Right renal pelvis (tissue), 4 donors: ENCODE measurements at places on chromosomes 1 and 21. TPM values are rescaled to one million over a fixed set of nuclear protein-coding genes. Genes with fewer than 3 reads are reported as not detected.

DNA sequence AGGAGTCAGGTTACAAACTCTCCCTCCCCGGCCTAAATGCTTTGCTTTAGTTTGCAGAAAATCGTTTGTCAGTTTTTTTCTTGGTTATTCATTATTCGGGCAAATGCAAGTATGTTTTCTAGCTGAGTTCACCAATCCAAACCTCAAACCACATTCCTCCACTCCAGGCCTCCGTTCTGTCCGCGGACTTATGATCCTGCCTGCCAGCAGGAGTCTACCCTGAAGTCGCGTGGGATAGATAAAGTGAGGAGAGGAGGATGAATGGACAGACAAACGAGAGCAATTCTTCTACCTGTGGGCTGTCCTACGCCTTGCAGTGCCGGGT lies 1.3 kb downstream of the ADAMTS1 start:
- DNase-seq, result peak; percentile 43

DNA sequence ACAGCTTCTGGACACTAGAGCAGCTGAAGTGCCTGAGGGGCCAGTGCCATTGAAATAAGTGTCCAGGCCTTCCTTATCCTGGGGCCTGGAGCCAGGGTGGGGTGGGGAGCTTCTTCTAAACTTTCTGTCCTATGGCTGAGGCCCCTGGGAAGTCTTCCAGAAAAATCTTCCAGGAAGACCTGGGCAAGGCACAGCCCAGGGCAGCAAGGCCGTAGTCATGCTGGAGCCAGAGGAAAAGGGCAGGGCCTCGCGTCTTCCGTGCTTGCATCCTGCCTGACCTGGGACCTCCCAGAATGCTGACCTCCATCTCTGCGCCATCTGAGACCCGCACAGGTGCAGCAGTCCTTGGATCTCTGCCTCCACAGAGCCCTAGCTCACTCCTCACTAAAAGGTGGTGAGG lies 96.7 kb upstream of the SLC44A3 start:
- no peak for DNase-seq

DNA sequence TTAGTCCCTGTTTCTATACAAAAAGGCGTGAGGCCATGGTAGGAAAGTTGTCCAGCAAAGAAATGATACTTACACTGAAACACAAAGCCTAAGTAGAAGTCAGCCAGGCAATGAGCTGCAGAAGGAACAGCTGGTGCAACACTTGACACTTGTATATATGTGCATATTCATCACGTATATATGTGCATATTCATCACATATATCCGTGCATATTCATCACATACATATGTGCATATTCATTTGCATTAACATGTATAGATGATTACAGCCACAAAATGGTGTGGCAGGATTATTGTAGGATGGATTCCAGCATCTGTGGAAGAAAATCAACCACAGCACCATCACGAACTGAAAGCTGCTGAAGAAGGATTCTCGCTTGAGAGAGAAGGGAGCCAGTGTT lies 189.0 kb upstream of the RGS18 start:
- DNase-seq, result no peak

DNA sequence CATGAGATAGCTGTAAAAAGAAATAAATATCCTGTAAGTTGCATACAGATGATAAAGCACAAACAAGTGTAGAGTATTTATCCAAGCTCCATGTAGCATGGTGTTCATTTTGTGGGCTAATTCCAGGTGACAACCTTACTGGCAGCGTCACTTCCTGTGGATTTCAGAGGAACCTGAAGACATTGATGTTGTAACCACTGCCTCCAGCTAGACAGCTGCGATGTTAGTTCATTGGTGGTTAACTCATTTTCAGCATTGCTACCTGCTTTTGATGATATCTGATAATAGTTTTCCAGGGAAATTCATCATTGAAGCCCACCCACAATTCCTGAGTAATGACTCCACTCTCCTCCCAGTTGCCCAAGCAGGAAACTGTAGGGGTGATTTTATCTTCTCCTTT lies 3.0 kb downstream of the HSD3B1 start:
- DNase-seq, result no peak

DNA sequence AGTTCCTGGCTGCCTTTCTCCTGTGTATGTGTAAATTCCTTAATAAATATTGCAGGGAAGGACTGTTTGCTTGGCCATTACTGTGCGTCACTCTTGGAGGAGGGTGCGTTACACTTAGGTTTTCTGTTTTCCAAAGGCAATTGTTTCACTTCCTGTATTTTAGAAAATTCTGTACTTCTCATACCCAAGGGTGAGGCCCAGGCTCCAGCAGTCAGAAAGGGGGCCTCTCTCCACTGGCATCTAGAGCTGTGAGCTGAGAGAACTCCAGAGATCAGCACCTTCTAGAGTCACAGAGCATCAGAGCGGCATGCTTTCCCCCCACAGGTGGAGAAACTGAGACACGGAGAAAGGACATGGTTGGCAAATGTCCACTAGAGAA lies 27.0 kb upstream of the ZFP69B start:
- no peak for DNase-seq

DNA sequence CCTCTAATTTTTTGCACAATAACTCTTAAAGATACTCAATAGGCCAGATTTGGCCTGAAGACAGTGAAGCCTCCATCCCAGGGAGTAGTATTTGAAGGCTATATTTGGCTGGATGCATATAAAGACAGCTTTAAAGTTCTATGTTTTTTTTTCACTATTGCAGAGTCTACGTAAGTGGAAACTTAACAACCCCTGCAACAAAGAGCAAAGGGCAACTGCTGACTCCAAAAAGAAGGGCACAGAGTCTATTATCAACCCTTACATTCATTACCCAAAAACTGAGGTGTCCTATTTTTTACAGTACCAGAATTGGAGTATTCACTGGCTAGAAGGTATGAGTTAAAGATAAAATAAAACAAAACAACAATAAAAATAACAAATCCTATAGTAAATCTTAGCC lies 329.8 kb upstream of the PKN2 start:
- no peak for DNase-seq

GRCh38 chr1:25799935-25800702 lies at the start of gene SELENON:
SELENON (plus strand) TSS chr1:25800193; CDS start chr1:25800231, 38 bp downstream.
- DNase-seq, result no peak

- no peak for DNase-seq
These were observed 189.1 kb downstream of the KAZN start for GRCh38 chr1:14787604-14788003.

The ZNF683 gene
- not detected for polyA plus RNA-seq

GRCh38 chr1:55699228-55699627 lies 484.1 kb upstream of the USP24 start:
- DNase-seq, result no peak

The DNAJC28 gene
- 4.1 TPM for polyA plus RNA-seq

The ZBTB8B gene
- polyA plus RNA-seq, result 1.1 TPM

The CDA gene
- polyA plus RNA-seq, result 6.5 TPM

DNA sequence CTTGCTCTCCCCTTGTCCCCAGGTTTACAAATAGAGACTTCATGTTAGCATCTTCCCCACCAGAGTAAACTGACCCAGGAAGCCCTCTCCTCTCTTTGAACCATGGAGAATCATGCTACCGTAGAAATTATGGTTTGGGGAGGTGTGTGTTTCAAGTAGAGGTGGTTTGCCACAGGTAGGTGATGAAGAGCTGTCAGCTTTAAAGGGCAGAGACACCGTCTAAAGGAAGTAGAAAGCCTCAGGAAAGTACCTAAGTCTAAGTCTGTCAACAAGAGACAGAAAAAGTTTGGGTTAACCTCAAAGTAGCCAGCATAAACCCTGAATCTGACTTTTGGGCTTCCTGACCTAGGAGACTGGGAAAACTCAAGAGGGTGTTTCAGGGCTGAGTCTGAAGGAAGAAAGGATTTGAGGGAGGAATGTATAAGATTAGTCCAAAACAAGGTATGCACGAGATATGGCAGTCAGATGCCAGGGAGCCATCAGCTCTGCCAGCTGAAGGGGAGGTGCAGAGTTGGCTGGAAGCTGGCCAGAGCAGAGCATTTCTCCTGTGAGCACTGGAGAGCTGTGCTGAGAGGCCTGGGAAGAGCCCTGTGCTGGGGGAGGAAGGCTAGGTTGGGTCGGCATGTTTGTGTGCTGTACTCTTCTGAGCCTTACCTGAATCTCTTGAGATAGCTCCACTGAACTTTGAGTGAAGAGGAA lies 14.3 kb downstream of the ADAMTSL4 start:
- DNase-seq, result no peak

The TP73 gene
- polyA plus RNA-seq, result 0.55 TPM

GRCh38 chr1:223765036-223765718 lies 52.8 kb downstream of the CAPN2 start:
- no peak for DNase-seq

DNA sequence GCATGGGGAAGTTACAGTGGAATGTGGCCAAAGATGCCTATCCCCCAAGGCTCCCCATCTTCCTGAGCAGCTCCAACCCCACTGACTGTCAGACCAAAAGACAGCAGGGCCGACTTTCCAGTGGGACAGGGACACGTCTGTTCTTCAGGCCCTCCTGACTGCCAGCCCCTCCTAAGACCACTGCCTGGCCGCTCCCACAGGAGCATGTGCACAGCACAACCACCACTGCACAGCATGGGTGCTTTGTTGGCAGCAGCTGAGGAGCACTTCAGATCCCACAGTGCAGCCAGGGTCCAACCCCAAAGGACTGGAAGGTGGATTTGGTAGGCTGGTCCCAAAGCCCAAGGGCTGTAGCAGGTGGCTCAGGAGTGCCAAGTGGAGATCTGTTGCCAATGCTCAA lies 648.3 kb upstream of the BRINP3 start:
- DNase-seq, result no peak

- no peak for DNase-seq
These were observed 122.5 kb downstream of the KIAA0319L start for GRCh38 chr1:35434703-35435102.

GRCh38 chr1:235307158-235308124 lies 20.5 kb downstream of the ARID4B start:
- DNase-seq, result no peak

GRCh38 chr1:211469113-211469512 lies 22.8 kb downstream of the RD3 start:
- DNase-seq, result no peak

DNA sequence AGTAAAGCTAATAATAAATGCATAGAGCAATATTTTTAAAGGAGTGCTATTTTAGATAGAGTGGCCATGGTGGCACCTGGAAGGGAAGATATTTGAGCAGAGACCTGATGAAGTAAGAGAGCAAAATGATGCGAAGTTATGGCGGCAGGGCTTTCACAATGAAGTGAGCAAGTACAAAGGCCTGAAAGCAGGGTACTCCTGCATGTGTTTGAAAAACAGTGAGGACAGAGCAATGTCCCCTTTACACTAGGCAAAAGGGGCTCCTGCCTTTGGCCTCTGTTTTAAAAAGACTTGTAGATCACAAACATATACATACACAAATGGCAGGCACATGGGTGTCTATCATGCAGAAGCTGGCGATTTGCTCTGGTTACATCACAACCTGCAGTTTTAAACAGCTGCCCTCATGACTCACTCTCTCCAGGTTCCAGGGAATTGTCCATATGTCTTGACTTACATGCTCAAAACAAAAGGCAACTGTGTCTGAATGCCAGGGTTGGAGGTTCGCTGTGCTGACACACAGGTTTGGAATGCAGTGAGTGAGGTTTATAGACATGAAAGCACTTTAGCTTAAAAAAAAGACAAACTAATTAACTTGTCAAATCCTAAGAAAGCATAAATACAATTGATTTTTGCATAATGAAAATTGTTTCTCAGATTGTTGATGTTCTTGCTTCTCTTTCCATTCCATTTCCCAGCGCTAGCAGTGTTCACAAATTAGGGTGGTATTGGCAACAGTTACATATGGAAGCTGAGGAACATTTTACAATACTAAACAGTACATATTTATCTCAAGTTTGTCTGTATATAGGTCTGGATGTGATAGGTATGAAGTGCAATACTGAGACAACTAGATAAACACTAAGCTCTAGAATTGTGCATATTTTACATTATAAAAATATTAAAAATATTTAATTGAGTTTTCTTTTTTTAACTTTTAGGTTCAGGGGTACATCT lies 313.9 kb downstream of the BARHL2 start:
- no peak for DNase-seq

The CALML6 gene
- polyA plus RNA-seq, result 0.22 TPM

DNA sequence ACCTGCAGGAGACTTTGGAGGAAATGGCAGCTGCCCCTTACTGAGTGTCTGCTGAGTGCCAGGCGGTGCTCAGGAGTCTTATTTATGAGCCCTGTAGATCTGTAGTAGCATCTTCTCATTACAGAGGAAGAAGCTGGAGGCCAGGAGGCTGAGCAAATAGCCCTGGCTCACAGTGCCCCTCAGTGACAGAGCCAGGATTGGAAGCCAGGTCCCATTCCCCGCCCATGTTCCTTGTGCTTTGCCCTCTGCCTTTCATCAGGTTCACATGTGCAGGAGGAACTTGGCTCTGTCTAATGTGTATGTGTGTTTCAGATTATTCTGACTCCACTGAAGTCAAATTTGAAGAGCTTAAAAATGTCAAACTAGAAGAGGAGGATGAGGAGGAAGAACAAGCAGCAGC lies 21.2 kb downstream of the KDM4A start:
- DNase-seq, result no peak

The USP24 gene
- polyA plus RNA-seq, result 38.9 TPM

GRCh38 chr1:158998037-158998780 lies 11.5 kb upstream of the IFI16 start:
- no peak for DNase-seq

The RAD54L gene
- polyA plus RNA-seq, result 15.4 TPM

The PADI3 gene
- polyA plus RNA-seq, result 0.10 TPM

DNA sequence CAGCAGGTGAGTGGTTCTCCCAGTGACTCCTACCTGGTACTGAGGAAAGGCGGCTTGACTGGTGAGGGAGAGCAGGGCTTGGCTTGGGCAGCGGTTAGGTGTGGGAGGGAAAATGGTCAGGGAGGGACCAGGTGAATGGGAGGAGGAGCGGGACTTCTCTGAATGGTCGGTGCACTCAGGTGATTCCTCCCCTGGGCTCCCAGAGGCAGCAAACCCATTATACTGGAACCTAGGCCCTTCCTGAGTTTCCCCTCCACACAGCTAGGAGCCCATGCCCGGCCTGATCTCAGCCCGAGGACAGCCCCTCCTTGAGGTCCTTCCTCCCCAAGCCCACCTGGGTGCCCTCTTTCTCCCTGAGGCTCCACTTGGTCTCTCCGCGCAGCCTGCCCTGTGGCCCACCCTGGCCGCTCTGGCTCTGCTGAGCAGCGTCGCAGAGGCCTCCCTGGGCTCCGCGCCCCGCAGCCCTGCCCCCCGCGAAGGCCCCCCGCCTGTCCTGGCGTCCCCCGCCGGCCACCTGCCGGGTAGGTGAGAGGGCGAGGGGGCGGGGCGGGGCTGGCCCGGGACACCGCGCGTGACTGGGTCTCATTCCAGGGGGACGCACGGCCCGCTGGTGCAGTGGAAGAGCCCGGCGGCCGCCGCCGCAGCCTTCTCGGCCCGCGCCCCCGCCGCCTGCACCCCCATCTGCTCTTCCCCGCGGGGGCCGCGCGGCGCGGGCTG lies 2.3 kb downstream of the ARTN start:
- no peak for DNase-seq

DNA sequence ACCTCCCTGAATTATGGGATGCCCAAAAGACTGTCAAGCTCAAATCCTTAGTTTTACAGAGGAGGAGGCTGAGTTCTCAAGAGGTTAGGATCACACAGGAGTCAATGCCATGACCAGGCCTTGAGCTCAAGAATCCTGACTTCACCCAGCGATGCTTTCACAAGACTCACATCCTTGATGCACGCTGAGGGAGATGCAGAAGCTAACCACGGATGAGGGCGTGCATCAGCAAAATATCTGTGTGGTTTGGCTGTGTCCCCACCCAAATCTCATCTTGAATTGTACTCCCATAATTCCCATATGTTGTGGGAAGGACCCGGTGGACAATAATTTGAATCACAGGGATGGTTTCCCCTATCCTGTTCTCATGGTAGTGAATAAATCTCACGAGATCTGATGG lies 133.2 kb downstream of the KCNJ6 start:
- no peak for DNase-seq
